Sigmoid colon (tissue), 7 donors: ENCODE measurements at places on chromosomes 5 and 9.

GRCh38 chr5:72123764-72124376, 16.6 kb downstream of the MAP1B start:
- no peak for DNase-seq

GRCh38 chr5:4189317-4189716, 593.7 kb downstream of the IRX1 start:
- no peak for DNase-seq

- no peak for DNase-seq
These were observed 33.7 kb downstream of the FGF18 start for GRCh38 chr5:171453056-171453725.

- no peak for DNase-seq
These were observed 245.0 kb downstream of the TAF11L14 start for GRCh38 chr5:17879276-17879675.

DNA sequence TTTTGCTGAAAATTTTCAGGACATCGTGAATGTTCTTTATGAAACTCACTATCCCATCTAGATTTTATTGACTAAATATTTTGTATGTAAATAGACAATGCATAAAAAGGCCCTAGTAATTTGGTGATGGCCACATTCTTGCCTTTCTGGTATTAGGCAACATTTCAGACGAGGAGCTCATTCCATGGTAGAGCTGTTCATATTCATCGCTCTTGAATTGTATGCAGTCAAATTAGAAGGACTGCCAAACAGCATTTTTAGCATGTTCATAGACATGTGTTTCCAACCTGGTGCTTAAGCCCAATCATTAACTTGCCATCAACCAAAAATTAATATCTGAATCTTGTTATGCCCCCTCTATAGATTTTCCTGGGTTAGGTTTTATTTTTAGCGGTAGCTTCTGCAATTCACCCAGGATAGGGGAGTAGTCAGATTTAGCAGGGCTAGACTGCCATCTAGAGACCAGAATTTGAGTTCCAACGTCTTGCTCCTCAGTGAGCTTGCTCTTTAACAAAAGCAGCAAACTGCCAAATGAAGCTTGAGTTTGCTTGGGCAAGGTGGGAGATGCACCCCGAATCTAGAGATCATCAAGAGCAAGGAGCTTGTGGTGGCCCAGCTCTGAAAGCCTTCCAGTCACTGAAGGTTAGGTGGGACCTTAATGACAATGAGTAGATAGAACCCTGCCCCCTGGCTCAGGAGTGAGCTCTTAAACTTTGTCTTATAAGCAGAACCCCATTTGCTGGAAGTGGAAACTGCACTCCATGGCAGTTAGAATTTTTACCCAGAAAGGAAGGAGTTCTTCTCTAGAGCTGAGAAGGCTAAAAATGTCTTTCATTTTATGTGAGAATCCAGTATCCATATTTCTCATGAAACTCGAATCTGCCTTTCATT, 456.2 kb downstream of the RASEF start:
- DNase-seq: peak; percentile 67

- no peak for DNase-seq
These were observed 52.5 kb downstream of the OXCT1 start for GRCh38 chr5:41817625-41818301.

- no peak for DNase-seq
These were observed 8.6 kb downstream of the G3BP1 start for GRCh38 chr5:151780348-151780747.

- DNase-seq: no peak
These were observed 540.3 kb downstream of the HINT1 start for GRCh38 chr5:130624805-130625204.

DNA sequence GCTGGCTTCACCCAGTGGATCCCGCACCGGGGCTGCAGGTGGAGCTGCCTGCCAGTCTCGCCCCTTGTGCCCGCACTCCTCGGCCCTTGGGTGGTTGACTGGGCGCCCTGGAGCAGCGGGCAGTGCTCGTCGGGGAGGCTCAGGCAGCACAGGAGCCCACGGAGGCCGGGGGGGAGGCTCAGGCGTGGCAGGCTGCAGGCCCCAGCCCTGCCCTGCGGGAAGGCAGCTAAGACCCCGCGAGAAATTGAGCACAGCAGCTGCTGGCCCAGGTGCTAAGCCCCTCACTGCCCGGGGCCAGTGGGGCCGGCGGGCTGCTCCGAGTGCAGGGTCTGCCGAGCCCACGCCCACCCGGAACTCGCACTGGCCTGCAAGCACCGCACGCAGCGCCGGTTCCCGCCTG, 3.7 kb upstream of the ADAMTS6 start:
- DNase-seq: no peak

GRCh38 chr5:1855596-1855995, 27.1 kb downstream of the IRX4 start:
- DNase-seq: no peak

DNA sequence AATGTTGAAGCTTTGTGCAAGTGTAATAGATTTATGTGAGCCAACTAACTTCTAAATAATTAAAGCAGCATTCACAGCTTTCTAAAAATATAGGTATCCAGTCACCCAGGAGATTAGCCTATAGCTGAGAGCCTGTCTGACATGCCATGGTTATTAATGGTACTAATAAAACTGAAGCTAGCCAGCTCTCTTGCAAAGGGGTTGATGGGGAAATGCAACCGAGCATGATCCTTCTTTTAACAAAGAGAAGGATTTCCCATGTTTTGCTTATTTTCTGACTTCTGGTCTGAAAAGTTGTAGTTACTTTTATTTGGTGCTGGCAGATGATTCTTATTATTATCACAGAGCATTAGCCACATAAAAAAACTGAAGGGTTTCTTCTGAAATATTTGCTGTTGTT, 488.7 kb upstream of the CYLC2 start:
- DNase-seq: no peak

GRCh38 chr5:61965069-61965468, 340.9 kb upstream of the KIF2A start:
- DNase-seq: no peak
